ENCODE measurements at places on chromosomes 4 and X. TPM values are rescaled to one million over a fixed set of nuclear protein-coding genes. Genes with fewer than 3 reads are reported as not detected.

GRCh38 chrX:2828959-2829411, 255 bp downstream of the GYG2 start:
- H3K36me3 ChIP-seq = no peaks in the 10 kb centered on the region
- no peaks in the 10 kb centered on the region for H3K27me3 ChIP-seq
- H3K4me3 ChIP-seq = peak overlapping the region; percentile 15
- no peak for DNase-seq
- no peaks in the 10 kb centered on the region for H3K4me1 ChIP-seq

EPHA5 gene
- polyA plus RNA-seq = not detected

IBSP gene
- polyA plus RNA-seq = not detected

FRMPD4 gene
- polyA plus RNA-seq = not detected

DNA sequence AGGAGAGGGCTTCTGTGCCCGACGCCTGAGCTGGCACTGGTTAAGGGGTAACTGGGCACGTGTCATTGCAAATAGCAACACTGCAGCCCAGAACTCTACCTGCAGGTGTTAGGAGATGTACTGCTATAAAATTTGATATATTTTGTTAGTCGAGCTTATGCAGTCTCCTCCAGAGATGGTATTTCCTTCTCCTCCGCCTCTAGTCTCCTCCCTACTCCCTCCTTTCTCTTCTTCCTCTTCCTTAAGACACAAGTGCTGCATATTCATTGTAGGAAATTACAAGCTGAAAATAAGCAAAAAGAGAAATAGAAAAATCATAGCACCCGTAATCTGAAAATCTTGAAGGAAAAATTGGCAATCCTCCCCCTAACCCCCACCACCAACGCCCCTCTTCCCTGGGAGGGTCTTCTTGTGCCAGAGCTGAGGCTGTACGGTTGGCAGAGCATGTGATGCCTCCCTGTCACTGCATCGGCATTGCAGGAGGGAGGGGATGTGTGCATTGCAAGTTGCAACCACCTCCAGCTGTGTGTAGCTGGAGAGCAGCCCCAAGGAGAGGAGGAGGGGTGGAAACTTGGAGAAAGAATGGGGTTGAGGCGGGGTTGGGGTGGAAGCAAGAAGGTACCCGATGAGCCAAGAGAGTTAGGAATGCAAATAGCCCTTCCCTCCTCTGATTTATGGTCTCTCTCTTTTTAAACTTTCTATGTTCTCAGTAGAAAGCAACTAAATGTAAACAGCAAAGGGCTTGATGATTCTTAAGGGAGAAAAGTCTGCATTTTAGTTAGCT, 48.3 kb upstream of the MND1 start:
- no peaks in the 10 kb centered on the region for H3K36me3 ChIP-seq
- H3K4me3 ChIP-seq = no peak overlapping the region
- no peaks in the 10 kb centered on the region for H3K27me3 ChIP-seq
- H3K27ac ChIP-seq = no peak overlapping the region

GRCh38 chrX:133776072-133776471, 209.3 kb downstream of the GPC3 start:
- peaks cover under 1% of the 10 kb centered on the region for H3K4me1 ChIP-seq
- no peaks in the 10 kb centered on the region for H3K36me3 ChIP-seq
- H3K27ac ChIP-seq = no peak overlapping the region
- H3K4me3 ChIP-seq = no peak overlapping the region
- DNase-seq = no peak

DNA sequence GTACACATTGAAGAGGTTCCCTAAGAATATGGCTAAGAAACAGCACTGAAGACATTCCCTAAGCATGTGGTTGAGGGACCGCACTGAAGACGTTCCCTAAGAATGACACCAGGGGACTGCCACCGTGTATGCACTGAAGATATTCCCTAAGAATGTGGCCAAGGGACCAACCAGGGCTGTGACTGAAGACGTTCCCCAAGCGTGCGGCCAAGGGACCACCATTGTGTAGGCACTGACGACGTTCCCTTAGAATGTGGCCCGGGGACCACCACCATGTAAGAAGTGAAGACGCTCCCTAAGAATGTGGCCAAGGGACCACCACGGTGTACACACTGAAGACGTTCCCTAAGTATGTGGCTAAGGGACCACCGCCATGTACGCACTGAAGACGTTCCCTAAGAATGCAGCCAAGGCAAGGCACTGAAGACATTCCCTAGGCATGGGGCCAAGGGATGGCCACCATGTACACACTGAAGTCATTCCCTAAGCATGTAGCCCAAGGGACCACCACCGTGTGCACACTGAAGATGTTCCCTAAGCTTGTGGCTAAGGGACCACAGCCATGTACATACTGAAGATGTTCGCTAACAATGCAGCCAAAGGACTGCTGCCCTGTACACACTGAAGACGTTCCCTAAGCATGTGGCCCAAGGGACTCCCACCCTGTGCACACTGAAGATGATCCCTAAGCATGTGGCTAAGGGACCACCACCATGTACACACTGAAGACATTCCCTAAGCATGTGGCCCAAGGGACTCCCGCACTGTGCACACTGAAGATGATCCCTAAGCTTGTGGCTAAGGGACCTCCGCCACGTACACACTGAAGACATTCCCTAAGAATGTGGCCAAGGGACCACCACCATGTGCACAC, 22.0 kb downstream of the DHRSX start:
- no peaks in the 10 kb centered on the region for H3K36me3 ChIP-seq
- no peak overlapping the region for H3K27ac ChIP-seq
- DNase-seq = no peak
- no peaks in the 10 kb centered on the region for H3K4me1 ChIP-seq

NRK gene
- not detected for polyA plus RNA-seq

DNA sequence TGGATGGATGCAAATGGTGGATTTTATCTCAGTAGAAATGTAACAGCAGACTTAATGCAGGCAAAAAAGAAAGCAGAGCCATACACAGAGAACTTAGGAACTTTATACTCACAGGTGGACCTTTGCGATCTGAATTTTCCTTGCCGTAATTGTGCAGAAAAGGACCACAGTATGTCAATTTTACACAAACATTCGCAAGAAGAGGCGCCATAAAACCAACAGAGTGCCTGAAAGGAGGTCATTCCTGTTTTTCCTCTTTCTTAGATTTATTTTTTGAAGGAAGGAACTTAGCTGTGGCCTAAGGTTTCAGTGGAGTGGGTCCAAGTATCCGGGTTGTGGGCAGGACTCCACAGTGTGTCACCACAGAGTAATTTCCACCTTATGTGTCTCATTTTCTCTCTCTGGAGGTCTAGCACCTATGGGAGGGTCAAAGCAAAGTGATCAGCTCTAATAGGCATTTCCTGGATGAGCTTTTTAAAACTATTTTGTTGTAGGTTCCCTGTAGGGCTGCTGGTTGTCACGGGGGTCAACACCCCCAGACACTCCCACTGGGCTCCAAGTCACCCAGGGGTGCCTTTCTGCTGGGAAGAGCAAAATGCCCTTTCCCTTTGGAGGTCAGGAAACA, 24.7 kb upstream of the PBDC1 start:
- H3K27me3 ChIP-seq = no peaks in the 10 kb centered on the region
- peaks cover 21% of the 10 kb centered on the region for H3K4me1 ChIP-seq
- no peaks in the 10 kb centered on the region for H3K36me3 ChIP-seq
- no peak for DNase-seq

Data from B cell (primary cell).